Iris pigment epithelial cell (primary cell): ENCODE measurements at places on chromosomes 12 and 14.

GRCh38 chr12:111387747-111388323 is 17.9 kb upstream of the SH2B3 start:
- DNase-seq, result no peak

- DNase-seq, result no peak
These were observed 111.4 kb upstream of the SFSWAP start for GRCh38 chr12:131599190-131600159.

GRCh38 chr12:128178565-128178964 is 88.4 kb upstream of the TMEM132C start:
- no peak for DNase-seq

- DNase-seq, result no peak
These were observed 119.1 kb downstream of the ITPR2 start for GRCh38 chr12:26713885-26714383.

- DNase-seq, result peak; percentile 89
These were observed 1.2 kb downstream of the FLRT2 start for GRCh38 chr14:85531141-85531586.
